ENCODE measurements at places on chromosomes 7 and 10.

DNA sequence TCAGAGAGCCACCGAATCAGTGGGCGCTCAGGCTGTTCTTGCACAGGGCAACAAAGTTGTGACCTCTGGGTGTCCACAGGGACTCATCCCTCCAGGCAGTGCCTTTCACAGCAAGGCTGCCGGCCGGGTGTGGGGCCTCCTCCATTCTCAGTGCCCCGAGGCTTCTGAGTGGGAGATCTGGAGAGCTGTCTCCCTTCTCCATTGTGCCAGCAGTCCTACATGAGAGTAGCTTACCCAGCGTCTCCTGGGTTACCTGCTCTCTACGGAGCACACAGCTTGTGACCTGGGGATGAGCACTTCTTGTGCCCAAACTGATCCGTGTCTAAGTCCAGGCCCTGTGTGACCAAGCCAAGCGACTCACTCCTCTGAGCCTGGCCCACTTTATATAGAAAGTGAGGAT is 240.9 kb upstream of the GRB10 start:
- DNase-seq = no peak

DNA sequence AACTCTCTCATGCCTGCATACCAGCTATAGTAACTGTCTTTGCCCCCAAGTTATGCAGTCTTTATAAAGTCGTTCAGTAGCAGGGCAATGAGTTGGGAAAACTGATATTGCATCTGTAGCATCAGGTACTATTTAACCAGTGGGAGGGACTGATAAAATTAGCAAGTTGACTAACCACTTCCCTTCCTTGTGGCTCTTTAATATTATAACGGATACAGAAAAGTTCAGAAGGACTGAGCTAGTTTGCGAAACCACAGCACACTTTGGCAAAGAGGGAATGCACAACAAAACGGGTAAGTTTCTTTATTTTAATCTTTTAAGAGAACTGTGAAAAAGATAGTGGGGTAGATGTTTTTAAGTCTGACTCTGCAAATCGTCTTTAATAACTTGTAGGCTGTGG is 205.3 kb upstream of the HDAC9 start:
- DNase-seq = no peak

- no peak for DNase-seq
These were observed 332.0 kb upstream of the ZNF32 start for GRCh38 chr10:43980715-43981114.

GRCh38 chr10:11667756-11668155 is 56.3 kb upstream of the USP6NL start:
- DNase-seq = no peak

Measured in gastrocnemius medialis (tissue), 4 donors.